Testis (tissue), 5 donors: ENCODE measurements at places on chromosomes 2 and 18.
A peak's percentile ranks its signal among the peaks of the same experiment; 100 is the strongest.

GRCh38 chr2:20507166-20507692 is 60.4 kb downstream of the RHOB start:
- no peak for DNase-seq

GRCh38 chr2:150832686-150833085 is 345.2 kb upstream of the RND3 start:
- no peak for DNase-seq

GRCh38 chr2:153872311-153873051 is 759 bp downstream of the GALNT13 start:
- DNase-seq = no peak

DNA sequence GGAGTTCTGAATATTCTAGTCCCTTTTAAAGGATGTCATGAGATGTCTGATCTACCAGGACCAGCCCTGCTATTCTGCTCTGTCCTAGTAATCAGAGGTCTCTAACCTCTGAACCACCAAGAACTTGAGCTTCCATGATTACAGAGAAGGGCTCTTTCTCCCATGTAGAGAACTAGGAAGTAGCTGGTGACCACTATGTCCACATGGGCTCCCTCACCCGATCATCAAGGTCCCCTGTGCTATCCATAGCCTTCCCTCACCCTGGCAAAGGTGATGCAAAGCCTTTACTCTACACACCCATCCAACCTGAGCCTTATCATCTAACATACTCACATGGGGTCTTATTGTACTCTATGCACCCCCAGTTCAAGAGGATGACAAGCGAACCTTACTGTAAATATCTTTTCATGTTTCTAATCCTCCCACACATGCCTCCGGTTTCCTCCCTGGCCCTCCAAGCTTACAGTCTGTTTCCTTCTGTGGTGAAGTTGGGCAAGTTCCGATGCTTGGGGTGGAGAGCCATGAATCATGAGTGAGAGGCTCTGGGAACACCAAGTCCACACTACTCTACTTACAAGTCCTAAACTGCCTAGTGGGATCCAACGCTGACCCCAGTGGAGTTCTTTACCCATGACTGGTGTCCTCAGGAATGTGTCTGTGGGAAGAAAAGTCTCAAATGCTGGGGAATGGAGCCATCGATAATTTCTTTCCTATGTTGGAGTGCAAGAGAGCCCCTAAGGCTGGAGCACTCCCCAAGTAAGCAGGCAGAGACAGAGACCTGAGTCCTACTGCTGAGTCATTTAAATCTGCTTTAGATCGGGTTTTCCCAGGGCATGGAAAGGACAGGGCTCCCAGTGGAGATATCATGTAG is 73.3 kb upstream of the KLF7 start:
- DNase-seq = peak; percentile 67

GRCh38 chr2:122238006-122238559 is 482.6 kb downstream of the TSN start:
- DNase-seq = no peak

DNA sequence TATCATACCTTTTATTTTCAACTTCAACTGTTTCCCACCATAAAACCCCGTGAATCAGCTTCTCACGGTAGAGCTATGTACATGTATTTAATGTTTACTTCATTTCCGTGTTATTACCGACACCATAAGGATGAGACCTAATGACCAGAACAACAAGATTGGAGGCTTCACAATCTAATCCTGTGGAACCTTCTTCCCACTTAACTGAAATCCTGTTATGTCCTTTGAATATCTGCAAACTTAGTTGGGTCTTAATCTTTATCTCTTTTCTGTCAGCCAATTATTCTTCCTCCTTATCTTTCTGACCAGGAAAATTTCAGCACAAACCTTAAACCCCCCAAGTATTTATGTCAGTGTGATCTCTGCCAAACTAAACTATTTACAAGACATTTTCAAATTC is 214.4 kb downstream of the TMX3 start:
- no peak for DNase-seq

DNA sequence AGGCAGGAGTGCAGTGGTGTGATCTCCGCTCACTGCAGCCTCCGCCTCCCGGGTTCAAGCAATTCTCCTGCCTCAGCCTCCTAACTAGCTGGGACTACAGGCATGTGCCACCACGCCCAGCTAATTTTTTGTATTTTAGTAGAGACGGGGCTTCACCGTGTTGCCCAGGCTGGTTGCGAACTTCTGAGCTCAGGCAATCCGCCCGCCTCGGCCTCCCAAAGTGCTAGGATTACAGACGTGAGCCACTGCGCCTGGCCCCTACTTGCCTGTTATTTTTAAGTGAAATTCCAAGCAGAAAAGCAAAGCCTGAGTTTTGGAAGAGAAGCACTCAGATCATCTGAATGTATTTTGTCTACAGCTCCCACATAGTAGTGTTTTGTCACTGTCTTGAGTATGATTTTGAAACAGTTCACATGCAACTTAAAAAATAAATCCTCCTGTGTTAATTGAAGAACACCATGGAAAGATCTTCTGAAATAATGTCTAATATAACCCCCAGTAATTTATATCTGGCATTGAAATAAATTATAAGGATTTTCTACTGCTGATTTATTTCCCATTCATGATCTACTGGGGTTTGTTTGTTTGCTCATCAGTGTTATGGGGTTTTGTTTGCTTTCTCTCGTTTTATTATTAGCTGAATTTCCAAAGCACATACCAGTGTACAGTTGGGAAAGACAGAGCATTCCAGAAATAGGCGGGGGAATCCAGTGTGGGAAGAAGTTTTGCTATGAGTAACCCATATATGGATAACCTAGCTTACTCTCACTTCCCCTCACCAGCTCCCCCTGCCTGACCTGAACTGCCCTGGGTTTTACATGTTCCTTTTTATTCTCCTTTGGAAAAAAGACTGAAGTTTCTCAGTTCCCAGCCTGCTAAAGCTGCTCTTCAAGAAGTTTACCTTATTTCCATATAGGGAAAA is 80.1 kb upstream of the MAP3K20 start:
- DNase-seq = peak; percentile 63

DNA sequence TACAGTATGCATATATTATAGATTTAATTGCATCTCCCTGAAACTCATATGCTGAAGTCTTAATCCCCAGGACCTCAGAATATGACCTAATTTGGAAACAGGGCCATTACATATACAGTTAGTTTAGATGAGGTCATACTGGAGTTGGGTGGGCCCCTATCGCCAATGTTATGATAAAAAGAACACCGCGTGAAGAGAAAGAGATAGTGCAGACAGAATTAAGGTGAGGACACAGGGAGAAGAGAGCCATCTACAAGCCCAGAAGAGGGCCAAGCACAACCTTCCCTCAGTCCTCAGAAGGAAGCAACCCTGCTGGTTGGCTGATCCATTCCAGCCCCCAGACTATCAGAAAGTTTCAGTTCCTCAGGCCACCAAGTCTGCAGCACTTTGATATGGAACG is 311.9 kb upstream of the RAB6C start:
- DNase-seq = no peak

DNA sequence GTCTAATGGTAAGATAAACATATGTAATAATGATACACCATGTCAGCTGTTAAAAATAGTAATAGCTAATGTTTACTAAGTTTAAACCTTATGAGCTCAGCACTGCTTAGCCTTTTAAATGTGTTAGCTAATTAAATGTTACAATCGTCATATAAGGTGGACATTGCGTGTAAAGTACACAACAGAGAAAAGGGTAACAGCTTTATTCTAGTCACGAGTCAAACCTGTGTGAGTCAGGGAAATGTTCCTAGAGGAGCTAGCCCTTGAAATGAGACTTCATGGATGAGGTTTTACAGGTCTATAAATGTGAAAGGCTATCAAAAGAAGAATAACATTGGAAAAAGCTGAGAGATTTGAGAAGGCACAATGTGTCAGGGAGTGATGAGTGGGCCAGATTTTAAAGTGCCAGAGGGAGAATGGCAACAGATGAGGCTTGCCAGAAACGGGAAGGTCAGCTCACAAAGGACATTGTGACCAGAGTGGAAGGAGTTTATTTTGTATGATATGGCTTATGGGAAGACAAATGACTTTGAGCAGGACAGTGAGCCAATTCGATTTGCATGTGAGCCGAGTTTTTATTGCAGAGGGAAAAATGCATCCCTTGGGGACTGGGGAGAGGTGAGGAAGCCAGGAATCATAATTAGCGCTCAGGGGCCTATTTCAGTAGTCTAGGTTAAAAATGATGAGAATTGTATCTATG is 276.3 kb downstream of the CTNNA2 start:
- no peak for DNase-seq

- DNase-seq = no peak
Measured at GRCh38 chr2:36555789-36556188, 42.2 kb downstream of the FEZ2 start.

GRCh38 chr2:97727296-97727695 is 13.9 kb downstream of the ZAP70 start:
- DNase-seq = no peak

DNA sequence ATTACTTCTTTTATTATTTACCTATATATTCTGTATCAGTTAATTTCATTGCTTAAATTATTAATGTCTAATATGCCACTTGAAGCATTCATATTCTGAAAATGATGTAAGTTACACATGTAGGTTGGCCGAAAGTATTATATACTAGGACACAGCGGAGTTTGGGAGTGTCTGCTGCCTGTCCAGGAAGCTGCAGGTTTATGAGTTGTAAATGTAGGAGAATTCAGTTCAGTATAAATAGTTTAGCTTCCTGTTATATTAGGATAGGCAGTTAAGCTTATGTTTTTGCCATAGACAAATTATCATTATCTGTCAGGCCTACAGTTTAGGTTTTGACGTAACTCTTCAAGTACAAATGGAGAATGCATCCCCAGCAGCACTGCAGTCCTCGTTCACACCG is 18.9 kb upstream of the ZNF236 start:
- DNase-seq = no peak

- no peak for DNase-seq
Measured at GRCh38 chr2:15674637-15675455, 83.2 kb downstream of the DDX1 start.

DNA sequence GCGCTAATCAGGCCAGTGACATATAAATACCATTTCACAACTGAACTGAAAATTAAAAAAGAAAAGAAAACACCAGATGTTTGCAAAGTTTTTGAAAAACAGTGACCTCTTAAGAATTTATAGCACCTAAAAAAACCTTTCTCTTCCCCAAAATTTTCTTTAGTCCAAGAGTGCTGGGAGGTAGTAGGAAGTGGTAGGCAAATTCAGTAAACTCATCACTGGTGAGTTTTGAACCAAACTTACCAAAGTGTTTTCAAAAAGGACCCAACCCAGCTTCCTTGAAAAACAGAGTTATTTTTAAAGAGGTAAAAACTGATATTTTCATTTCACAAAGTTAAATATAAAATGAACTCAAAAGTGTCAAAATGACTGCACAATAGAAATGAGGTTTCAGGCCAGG is 90.4 kb downstream of the TMEM247 start:
- no peak for DNase-seq

DNA sequence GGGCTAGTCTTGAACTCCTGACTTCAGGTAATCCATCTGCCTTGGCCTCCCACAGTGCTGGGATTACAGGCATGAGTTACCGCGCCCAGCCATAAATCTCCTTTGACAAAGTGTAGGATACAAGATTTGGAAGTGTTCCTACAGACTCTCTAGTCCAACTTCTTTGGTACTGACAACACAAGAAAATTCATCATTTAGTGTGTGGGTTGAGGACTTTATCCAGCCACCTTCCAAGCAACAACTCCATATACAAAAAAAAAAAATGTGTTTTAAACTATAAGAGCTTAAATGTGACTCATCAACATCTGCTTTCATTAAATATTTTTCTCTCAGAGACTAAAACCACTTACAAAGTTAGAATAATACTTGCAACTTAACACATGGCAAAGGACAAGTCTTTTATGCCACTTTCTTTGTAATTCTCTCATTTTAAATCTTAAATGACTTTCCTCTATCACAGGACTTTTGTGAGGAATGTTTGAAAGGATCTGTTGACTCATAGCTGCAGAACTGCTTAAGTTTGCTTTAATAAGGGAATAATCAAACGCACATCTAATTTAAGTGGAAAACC is 46.2 kb upstream of the ITGAV start:
- no peak for DNase-seq

- DNase-seq = no peak
Measured at GRCh38 chr18:22106536-22107292, 62.7 kb upstream of the GATA6 start.

DNA sequence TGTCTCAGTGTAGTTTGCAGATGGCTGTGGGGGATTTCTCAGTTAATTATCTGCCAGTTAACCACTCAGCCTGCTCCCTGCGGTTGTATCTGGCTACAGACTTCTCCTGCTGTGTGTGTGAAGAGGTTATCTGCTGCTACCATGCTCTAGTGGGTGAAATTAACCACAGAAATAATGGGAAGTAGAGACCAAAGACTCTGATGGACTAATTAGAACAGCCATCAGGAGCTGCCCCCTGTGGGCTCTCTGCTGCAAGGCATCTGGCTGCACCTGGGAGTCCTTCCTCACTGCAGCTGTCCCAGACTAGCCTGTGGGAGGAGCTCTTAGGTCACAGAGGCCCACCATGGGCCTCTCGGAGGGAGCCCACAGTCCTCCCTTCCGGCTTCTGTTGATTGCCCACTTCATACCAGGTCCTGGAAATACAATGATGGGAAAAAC is 66.6 kb downstream of the CTIF start:
- no peak for DNase-seq

DNA sequence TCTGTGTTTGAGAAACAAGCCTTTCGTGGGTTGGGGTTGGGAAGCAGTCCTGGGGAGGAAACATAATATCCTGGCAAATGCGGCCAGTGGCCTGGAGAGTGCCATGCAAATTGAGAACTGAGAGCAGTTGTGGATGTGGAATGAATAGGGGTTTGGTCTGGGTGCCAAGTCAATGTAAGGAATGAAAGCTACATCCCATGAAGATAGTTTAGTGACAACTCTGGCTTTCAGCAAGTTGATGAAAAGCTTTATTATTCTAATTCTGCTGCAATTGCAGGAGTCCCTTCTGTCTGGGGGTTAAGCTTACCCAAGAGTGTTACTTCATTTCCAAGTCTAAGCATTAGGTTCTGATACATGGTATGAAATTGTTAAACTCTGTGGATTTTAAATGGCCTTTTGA is 771.6 kb downstream of the DPP10 start:
- DNase-seq = no peak

DNA sequence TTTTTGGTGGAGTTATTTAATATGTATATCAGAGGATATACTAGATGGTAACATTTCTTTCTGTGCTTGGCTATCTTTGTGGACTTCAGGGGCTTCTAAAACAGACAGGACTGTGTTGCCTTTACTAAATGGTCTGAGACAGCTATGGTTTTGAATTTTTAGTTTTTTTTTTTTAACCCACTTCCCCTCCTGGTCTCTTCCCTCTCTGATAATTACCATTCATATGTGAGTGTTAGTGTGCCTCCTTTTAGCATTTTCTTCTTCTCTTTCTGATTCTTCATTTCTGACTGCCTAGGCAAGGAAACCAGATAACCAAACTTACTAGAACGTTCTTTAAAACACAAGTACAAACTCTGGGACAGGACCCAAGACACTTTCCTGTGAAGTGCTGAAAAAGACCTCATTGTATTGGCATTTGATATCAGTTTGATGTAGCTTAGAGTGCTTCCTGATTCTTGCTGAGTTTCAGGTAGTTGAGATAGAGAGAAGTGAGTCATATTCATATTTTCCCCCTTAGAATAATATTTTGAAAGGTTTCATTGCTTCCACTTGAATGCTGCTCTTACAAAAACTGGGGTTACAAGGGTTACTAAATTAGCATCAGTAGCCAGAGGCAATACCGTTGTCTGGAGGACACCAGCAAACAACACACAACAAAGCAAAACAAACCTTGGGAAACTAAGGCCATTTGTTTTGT is 52.7 kb downstream of the SMAD4 start:
- no peak for DNase-seq

GRCh38 chr2:85589982-85590791 is 5.4 kb upstream of the RNF181 start:
- DNase-seq = no peak
